Neural progenitor cell (in vitro differentiated cells): ENCODE measurements at places on chromosomes 2 and 18.

DNA sequence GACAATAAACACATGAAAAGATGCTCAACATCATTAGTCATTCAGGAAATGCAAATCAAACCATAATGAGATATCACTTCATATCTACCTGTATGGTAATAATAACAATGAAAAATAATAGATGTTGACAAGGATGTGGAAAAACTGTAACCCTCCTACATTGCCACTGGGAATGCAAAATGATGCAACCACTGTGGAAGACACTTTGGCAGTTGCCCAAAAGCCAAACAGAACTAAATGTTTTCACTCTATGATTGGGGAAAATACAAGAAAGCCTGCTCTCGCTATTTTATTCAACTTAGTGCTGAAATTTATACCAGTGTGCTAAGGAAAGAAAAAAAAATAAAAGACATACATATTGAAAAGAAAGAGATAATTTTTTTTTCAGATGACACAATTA lies 934.5 kb downstream of the CNTNAP5 start:
- DNase-seq = no peak

GRCh38 chr2:21730141-21730540 lies 606.4 kb downstream of the TDRD15 start:
- DNase-seq = no peak

DNA sequence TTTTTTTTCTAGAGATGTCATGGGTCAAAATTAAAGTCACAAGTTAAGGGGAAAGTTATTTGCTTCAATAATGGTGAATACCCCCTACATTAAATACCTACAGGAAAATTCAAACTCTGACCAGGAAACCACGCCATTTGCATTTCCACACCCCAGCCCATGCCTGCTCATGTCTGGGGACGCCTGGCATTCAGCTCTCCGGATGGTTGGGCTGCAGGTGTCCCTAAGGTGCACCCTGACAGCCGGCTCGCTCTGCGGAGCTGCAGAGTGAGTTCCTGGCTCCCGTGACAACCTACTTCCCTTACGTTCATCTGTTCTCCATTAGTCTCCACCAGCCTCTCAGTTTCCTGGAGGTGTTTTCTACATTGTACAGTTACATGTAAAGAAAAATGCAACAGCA lies 122.7 kb upstream of the RIOK3 start:
- DNase-seq = no peak

DNA sequence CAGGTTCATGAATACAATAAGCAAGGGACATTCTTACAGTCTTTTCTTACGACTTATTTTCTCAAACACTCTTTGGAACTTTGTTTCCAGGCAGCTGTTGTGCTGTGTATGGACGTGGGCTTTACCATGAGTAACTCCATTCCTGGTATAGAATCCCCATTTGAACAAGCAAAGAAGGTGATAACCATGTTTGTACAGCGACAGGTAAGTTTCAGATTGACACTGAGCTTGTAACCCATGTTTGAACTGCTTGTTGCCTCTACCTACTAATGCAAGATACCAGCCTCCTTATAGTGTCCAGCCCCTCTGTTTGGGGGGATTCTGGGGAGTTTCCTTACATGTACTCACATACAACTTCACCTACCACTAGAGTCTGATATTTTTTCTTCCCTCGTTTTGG lies 3.8 kb downstream of the XRCC5 start:
- DNase-seq = no peak

DNA sequence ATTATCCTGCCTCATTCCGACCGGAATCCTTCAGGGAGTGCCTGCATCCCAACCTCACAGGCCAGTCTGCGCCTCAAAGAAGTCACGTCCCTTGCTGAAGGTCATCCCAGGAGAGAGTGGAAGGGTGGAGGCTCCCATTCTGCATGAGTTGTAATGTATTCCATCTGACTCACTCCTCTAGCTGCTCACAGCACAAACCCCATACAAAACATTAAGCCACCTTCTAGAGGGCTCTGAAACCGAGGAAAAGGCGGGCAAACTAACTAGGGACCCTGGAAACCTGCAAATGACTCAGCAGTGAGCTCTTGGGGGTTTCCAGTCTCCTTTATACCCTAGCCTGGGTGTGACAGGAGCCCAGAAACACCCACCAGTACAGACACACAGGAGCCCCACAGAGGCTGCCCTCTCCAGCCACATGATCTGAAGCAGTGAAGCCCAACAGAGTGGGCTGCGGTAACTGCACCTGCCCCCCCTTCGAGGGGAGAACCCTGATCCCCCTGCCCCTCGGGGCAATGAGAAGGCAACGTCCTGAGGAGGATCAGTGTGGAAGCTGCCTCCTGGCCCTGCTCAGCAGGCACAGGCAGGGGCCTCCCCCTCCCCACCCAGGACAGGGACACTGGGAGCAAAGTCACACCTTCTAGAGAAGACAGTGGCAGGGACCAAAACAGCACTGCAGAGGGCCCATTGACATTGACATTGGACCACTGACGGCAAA lies 69.3 kb upstream of the SNTG2 start:
- DNase-seq = no peak

GRCh38 chr2:71720283-71720560 lies 266.9 kb downstream of the DYSF start:
- no peak for DNase-seq

- DNase-seq = no peak
Observed at GRCh38 chr2:105231232-105231619, 10.3 kb upstream of the GPR45 start.

DNA sequence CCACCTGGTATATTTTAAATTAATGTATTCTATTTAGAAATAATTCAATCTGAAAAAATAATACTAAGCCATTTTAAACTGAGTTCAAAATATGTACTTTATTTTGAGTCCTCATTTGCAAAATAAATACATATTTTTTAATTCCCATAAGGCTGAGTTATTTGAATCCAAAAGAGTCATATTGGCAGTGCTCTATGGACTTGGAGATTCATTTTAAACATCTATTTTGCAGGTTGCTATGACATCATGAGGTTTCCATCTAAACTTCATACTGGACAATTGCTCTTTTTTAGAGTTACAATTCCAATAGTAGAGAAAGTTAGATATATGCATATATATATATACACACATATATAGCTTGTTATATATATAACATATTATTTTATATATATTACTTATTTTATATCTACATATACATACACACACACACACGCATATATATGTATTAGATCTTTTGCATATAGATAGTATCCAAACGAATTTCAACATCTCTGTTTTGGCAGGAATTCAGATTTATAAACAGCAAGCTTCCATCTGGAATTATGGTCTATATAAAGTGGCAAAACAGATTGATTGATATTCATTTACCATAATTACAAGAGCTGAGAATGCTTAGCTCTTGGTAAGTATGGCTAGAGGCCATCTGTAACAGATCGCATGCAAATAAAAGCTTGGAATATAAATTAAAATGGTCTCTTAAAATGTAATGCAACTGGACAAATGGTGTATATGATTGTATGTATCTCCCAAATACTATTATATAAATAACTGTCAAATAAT lies 34.9 kb downstream of the NOL4 start:
- no peak for DNase-seq

GRCh38 chr2:106828119-106828518 lies 57.8 kb downstream of the ST6GAL2 start:
- DNase-seq = no peak

GRCh38 chr2:236180831-236181453 lies 12.8 kb upstream of the GBX2 start:
- peak; percentile 83 for DNase-seq

GRCh38 chr18:60445341-60445740 lies 72.8 kb upstream of the MC4R start:
- no peak for DNase-seq

- DNase-seq = no peak
Observed at GRCh38 chr2:95300450-95300849, 3.3 kb downstream of the KCNIP3 start.

DNA sequence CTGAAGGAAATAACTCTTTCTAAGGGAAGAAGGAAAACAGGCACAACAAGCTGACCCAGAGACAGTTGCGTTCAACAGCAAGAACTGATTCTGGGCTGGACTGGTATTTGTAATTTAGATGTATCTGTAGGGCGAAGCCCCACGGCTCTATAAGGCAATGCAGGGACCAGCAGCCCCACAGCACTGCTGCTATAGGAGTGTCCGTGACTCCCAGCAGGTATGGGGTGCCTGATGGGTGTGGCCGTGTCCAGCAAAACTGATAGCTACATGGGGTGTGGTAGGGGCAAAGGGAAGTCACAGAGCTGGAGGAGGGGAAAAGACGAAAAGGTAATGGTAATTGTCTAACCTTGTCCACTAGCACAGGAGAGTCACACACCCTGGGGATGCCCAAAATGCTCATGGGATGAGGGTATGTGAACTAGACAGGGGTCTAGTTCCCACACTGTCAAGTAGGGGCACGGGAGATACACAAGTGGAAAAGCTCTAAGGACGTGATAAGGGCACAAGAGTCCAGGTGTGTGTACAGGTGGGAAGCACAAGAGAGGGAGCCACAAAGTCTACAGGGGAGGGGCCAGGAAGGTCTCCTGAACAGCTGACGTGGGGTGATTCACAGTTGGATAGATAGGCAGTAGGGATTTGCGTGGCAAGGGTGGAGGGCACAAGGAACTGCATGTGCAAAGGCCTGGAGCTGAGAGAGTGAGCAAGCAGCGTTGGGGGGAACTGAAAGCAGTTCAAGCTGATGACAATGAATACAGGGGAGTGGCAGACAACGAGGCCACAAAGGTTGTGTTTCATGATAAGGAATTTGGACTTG lies 48.5 kb upstream of the ASPRV1 start:
- DNase-seq = no peak

- no peak for DNase-seq
Observed at GRCh38 chr2:239380831-239381708, 19.8 kb downstream of the HDAC4 start.

DNA sequence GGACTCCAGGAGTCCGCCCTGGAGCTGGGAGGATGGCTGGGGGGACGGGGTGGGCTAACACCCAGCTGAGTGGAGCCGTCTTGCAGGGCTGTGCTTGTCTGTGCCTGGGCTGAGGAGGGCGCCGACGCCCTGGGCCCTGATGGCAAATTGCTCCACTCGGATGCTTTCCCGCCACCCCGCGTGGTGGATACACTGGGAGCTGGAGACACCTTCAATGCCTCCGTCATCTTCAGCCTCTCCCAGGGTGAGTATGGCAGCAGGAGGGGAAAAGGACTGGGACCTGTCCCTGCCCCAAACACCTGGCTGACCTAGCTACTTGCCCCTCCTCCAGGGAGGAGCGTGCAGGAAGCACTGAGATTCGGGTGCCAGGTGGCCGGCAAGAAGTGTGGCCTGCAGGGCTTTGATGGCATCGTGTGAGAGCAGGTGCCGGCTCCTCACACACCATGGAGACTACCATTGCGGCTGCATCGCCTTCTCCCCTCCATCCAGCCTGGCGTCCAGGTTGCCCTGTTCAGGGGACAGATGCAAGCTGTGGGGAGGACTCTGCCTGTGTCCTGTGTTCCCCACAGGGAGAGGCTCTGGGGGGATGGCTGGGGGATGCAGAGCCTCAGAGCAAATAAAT lies 12.9 kb downstream of the KHK start:
- DNase-seq = no peak

GRCh38 chr2:134836986-134837385 lies 1.4 kb upstream of the ACMSD start:
- no peak for DNase-seq

DNA sequence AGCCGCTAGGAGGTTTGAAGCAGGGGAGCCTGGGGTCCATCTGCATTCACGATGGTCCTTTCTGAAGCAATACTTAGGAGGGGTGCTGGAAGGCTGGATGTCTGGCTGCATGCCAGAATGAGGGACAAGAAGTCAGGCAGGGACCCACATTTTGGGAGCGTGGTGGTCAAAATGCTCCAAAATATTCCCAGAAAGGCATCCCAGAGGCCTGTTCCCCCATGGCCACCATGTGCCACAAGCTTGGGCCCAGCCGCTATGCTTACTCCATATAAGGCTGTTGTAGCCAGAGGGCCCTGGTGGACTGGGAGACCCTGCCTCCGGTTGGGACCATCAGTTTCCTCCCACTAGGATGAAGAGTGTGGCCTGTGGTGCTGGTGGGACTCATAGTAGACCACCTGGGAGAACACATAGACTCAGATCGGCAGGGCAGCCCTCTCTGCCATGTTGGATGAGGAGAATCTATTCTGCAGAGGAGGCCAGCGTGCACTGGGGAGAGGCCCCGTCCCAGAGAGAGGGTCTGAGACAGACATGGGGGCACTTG lies 3.6 kb upstream of the PROM2 start:
- no peak for DNase-seq

GRCh38 chr18:37420315-37420880 lies 145.2 kb downstream of the CELF4 start:
- DNase-seq = no peak

- no peak for DNase-seq
Observed at GRCh38 chr2:106139238-106139935, 54.7 kb downstream of the UXS1 start.

GRCh38 chr18:63159590-63159989 lies 160.0 kb downstream of the BCL2 start:
- DNase-seq = no peak

DNA sequence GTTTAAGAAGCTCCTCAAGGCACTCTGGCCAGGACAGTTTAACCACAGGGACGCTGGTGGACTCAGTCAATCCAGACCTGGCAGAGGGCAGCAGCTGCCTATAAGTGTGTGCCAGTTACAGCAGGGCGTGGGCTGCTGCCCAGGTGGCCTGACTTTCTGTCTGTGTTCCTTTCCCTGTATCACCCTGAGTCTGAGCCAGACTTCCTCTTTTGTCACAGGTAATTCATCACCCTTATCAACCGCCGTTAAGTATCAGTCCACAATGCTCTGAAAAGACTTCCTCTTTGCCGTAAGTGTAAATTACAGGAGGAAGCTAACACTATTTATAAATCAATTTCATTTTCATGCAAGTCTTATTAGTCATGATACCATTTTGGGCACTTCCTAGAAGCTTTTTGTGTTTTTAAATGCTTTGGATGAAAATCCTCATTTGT lies 7.0 kb downstream of the LPIN1 start:
- DNase-seq = no peak

DNA sequence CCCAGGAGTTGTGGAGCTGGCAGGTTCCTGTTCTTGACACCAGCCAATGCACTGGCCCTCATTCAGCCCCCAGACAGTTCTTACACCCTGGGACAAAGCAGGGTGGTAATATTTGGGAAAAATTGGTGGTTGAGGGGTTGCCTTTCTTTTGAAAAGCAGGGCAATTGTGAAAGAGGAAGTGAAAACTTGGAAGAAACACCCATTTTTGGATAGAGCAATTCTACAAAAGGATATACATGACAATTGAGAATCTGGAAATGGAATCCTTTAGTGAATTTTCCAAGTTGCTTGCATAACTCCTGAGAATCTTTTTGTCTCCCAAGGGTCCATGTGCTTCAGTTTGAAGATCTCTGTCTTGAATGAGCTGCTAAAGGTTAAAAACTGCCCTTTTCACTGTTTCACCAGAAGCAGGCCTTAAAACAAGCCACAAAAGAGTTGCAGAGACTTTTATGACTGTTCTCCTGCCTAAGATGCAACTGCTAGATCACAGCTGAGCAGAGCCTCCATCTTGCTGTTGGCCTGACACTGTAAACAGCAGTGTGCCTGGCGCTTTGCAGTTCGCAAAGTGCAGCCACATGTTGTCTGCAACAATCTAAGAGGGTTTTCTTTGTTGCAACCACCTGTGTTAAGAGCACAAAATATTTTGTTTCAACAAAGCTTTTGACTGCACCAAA lies 11.8 kb downstream of the COL4A4 start:
- no peak for DNase-seq
